ENCODE measurements at places on chromosomes 13 and 19. TPM values are rescaled to one million over a fixed set of nuclear protein-coding genes. Genes with fewer than 3 reads are reported as not detected.

DNA sequence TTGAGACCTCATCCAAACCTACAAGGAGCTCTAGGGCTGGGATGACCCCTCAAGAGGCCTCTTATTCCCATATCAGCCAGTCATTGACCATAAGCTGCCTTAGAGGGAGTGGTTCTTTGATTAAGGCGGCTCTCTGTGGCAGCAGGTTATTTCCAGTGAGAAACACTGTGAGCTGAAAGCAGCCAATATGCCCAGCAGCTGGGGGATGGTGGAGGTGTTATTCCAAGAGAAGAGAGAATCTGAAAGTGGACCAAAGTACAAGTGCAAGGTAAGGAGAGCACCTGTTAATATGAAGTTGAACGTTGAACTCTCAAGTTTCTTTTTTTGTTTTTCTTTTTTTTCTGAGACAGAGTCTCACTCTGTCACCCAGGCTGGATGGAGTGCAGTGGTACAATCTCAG is 20.2 kb upstream of the FNDC3A start:
- DNase-seq, result no peak

DNA sequence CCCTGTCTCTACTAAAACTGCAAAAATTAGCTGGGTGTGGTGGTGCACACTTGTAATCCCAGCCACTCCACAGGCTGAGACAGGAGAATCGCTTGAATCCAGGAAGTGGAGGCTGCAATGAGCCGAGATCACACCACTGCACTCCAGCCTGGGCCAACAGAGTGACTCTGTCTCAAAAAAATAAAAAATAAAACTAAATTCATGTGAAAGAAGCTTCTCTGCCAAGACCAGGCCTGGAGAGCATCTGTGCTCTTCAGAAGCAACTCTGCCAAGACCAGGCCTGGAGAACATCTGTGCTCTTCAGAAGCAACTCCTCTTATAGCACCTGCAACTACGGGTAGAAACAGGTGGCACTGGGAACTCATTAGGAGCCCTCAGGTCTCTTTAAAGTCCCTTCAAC is 37.7 kb downstream of the CRYL1 start:
- DNase-seq, result no peak

DNA sequence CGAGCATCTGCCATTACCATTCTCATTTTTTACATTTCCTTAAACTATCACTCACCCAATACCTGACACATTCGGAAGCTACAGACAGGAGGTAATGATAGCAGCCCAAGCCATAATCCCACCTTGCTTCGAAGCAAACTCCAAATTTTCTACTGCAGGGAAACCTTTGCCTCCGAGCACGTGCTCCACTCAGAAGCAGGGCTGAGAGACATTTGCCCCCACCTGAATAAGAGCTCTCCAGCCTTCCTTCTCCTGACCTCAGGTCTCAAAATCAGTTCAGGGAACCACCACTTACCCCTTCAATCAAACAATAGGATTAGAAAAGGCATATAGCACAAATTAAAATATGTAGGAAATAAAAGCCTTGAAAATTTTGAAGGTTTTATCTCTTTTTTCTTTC is 2.3 kb upstream of the DACH1 start:
- no peak for DNase-seq

DNA sequence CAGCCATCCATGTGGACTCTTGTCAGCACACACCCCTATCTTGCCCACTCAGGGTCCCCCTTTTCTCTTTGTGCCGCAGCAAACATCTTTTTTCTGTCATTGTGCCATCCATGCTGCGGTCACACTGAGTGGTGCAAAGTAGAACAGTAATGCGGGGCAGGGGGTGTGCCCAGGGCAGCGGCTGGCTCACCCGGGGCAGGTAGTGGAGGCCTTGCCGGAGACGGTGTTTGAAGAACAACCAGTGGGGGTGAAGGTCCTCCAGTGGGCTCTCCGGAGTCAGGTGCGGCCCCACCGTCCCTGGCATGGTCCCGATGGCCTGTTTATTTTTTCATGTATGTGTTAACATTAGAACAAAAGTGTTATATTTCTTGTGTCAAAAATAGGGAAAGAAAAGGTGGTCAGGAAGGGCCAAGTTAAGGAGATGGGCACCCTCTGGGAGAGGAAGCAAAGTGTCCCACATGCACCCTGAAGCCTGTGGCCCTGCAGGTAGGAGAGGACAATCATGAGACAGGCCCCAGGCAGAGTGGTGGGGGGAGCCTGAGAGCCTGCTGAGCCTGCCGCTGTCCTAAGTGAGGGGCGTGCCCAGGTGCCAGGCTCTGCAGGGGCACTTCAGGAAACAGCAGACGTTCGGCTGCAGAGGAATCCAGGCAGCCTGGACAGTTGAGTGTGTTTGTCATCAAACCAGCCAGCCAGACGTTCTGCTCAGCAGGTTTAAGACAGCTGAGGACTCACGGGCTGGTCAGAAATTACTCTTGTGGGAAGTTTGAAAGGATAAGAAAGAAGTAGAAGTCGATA is 12.3 kb downstream of the TSSK6 start:
- no peak for DNase-seq

DNA sequence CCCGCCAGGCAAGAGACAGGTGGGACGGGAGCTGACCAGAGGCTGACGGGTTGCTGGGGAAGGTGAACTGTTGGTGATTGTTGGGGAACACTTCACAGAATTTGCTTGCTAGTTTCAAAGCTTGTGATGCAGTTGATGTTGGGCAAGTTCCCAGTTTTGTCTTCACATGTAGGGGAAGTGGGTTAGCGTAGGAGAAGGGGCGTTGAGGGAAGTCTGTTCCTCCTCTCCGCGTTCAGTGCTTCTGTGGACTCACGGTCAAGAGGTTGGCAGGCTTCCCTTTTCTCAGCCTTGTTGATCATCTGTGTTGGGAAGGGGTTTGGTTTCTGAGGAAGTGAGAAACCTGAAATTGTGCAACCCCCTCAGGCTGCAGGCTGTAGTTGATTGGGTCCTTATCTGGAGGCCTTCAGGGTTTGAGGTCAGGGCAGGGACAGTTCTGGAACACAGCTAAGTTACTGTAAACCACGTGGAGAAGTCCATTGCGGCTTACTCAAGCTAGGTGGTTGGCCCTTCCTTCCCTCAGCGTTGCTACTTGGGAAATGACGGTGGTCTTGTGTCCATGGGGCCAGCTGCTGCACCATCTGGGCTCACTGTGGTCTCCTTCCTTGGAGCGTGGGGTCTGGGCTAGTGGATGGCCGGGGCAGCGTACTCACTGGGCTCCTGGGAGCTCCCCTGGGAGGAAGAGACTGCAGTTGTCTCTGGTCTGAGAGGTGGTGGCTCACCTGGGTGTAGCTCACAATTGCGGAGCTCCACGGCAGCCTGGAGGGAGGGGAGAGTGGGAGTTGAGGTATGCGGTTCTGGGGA is 7.5 kb downstream of the RPS9 start:
- no peak for DNase-seq

- no peak for DNase-seq
Measured at GRCh38 chr13:29101409-29101808, 281.3 kb downstream of the MTUS2 start.

GRCh38 chr13:33366469-33367062 is 81.0 kb upstream of the STARD13 start:
- no peak for DNase-seq

GRCh38 chr13:87206708-87207107 is 464.5 kb upstream of the SLITRK5 start:
- no peak for DNase-seq

- DNase-seq, result no peak
Measured at GRCh38 chr19:14135985-14136508, 342 bp downstream of the ASF1B start.

DNA sequence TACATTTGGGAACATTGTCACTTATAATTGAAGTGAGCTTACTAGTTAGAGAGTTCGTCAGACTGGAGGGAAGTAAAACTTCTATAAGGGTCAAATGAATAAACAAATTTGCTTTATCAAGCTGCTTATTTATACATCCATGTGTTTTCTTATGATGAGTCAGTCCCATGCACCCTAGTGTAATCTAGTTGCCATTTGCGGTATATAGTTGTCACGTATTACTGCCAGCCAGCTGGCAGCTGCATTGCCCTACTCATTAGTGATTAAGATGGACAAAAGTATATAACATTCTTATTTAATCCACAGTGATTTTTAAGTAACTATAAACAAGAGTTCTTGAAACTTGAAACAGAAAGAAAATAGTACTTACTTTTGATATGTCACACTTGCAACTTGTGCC is 182.4 kb downstream of the GPC6 start:
- no peak for DNase-seq

GRCh38 chr13:107296804-107297203 is 728.9 kb upstream of the ARGLU1 start:
- DNase-seq, result no peak

DNA sequence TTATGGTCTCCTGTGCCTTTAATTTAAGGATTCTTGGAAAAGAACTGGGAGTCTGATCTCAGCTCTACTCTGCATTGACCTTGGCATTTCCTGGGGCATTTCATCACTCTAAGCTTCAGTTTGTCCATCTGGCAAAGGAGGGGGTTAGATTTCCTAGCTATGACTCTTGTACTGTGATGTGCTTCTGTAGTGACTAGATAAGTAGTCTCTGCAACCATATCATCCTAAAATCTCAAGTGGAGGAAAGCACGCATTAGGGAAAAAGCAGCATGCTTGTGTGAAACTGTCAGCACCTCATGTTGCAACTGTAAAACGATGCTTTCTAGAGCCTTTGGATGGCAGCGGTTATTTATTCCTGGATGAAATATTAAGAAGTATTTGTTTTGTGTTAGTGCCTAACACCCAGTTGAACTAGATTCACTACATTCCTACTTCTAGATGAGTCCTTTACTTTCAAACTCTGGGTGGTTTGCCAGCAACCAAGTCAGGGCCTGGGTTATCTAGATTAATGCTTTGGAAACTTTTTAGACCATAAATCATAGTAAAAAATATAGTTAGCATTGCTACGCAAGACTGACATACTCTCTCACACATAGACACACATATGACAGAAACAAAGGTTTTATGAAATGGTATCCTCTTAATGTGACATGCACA is 6.8 kb downstream of the WDFY2 start:
- no peak for DNase-seq

GRCh38 chr13:27770809-27771208 is 21.5 kb upstream of the GSX1 start:
- no peak for DNase-seq

GRCh38 chr19:35741203-35741515 is 1.1 kb downstream of the IGFLR1 start:
- DNase-seq, result no peak

- peak; percentile 97 for DNase-seq
Measured at GRCh38 chr19:19404879-19405860, at the start of gene GATAD2A. Gene GATAD2A (plus strand): TSS chr19:19405675. CDS start chr19:19465346, 59,671 bp downstream.

DNA sequence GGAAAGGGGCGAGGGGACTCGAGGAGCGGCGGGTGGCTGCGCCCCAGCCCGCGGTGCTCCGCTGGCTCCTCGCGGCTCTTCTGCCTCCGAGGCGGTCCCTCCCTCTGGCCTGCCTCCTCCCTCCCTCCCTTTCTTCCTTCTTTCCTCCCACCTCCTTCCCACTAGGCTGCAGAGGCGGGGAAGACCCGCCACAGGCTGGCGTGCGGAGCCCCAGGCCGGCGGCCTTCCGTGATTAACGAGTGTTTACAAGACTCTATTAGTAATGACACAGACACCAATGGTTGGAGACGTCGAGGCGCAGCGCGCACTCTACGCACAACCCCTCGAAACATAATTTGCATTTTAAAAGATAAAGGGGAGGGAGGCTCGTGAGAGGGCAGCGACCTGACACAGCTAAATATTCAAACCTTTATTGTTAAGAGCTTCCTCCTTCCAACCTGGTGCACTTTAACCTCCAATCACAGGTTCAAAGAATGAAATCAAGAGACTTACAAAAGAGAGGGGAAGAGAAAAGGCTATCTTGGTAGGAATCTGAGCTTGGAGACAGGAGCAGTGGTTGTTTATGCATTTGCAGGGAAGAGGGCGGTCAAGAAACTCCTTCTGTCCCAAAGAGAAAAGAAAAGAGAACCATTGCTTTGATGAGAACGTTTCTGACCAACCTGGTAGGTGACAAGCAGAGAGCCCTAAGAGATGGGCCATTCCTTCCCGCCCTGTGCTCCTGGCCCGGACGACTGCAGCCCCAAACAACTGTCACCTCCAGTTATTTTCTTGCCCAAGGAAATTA is at the start of gene CDX2:
TSS of gene CDX2 (minus strand) at position 234 of the 784 bp plus-strand sequence. CDS start 309 bp downstream, outside the sequence.
- peak; percentile 73 for DNase-seq

GRCh38 chr13:88585861-88586260 is 914.7 kb downstream of the SLITRK5 start:
- no peak for DNase-seq

- no peak for DNase-seq
Measured at GRCh38 chr19:52896431-52897137, 851 bp downstream of the ZNF320 start.

DNA sequence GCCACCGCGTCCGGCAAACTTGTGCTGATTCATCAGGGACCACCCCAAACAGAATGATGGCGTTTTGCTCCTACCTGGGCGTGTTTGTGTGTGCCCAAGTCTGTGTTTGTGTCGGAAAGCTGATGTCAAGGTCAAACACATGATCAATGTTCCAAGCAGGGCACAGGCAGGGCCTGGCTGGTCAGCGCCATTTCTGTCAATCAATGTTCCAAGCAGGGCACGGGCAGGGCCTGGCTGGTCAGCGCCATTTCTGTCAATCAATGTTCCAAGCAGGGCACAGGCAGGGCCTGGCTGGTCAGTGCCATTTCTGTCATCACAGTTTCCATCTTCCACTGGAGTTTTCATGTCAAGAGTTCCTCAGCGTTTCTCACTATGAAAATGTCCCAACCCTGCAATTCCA is 14.9 kb upstream of the GRTP1 start:
- DNase-seq, result no peak

DNA sequence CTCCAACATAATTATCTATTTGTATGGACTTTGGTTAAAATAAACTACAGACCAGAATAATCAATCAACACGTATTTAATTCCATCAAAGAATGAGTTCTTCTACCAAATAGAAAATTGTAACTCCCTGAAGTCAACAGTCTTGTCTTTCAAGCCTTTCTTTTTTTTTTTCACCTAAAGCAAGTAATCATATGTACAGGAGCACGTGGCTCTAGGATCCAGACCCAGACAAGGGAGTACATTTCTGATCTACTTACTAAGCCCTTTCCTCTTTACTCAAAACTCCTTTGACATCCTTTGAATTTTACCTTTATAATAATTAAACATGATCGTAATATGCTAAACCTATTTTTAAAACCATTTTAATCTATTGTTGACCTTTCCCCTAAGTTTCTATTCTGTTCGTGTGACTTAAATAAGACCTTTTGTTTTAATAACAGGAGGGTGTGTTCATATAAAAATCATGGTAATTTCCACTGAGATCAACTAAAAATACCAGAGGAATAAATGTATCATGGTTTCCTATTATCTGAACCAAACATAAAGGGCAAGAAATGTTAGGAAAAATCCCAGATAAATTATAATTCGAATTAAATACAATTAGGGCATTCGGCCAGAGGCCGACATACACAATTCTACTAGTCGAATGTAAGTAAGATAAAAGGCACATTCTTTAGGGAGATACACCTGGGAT is 1.7 kb downstream of the SLC7A1 start:
- no peak for DNase-seq

GRCh38 chr19:5967994-5968430 is 9.9 kb downstream of the RANBP3 start:
- DNase-seq, result no peak

GRCh38 chr13:47066226-47066625 is 169.4 kb upstream of the HTR2A start:
- no peak for DNase-seq

ELL gene
- 18.3 TPM for total RNA-seq

ASF1B gene
- 4.5 TPM for total RNA-seq

ADM5 gene
- total RNA-seq, result 0.73 TPM

MADCAM1 gene
- total RNA-seq, result 1.1 TPM

SIGLECL1 gene
- not detected for total RNA-seq

GNG8 gene
- not detected for total RNA-seq

PRODH2 gene
- not detected for total RNA-seq

FOSB gene
- 93.8 TPM for total RNA-seq

CDADC1 gene
- 8.4 TPM for total RNA-seq

KLK6 gene
- not detected for total RNA-seq

Measured in osteocyte (in vitro differentiated cells).